ENCODE measurements at places on chromosomes 5 and 9.

DNA sequence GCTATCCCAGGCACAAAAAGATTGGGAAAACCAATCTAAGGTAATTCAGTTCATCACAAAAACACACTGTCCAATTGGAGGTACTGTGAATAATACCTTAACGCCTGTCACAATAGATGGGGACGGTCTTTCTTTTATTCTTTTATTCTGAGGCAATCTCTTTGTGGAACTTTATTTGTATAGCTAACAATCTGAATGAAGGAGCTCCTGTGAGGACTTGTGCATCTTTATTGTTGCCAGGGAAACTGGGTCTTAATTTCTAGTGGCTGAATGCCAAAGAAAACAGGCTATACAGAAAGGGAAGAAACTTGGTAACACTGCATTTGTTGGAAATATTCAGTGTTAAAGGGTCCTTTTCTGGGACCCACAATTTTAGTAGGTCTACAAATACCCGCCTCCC, 546.9 kb upstream of the C9orf72 start:
- DNase-seq: no peak

- no peak for DNase-seq
Observed at GRCh38 chr9:131915181-131915580, 164.5 kb downstream of the MED27 start.

DNA sequence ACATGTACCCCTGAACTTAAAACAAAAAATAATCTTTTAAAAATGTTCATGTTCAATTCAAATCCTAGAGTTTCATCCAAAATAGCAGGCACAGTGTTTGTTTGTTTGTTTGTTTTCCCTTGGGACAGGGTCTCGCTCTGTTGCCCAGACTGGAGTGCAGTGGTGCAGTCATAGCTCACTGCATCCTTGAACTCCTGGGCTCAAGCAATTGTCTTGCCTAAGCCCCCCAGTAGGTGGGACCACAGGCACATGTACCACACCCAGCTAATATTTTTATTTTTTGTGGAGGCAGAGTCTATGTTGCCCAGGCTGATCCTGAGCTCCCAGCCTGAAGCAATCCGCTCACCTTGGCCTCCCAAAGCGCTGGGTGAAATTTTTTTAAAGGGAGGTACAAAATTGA, 5.0 kb upstream of the POLR1E start:
- no peak for DNase-seq

GRCh38 chr9:10925896-10926295, 313.1 kb upstream of the PTPRD start:
- DNase-seq: no peak

- DNase-seq: no peak
Observed at GRCh38 chr5:139383275-139383992, at the start of gene SLC23A1. Gene SLC23A1 (minus strand): TSS chr5:139383297. CDS start chr5:139383253, 44 bp downstream.

- no peak for DNase-seq
Observed at GRCh38 chr9:120383611-120383998, 196.4 kb downstream of the CDK5RAP2 start.

- no peak for DNase-seq
Observed at GRCh38 chr5:6517510-6517909, 68.9 kb downstream of the UBE2QL1 start.

GRCh38 chr9:9552665-9553064, 1060.1 kb downstream of the PTPRD start:
- no peak for DNase-seq

DNA sequence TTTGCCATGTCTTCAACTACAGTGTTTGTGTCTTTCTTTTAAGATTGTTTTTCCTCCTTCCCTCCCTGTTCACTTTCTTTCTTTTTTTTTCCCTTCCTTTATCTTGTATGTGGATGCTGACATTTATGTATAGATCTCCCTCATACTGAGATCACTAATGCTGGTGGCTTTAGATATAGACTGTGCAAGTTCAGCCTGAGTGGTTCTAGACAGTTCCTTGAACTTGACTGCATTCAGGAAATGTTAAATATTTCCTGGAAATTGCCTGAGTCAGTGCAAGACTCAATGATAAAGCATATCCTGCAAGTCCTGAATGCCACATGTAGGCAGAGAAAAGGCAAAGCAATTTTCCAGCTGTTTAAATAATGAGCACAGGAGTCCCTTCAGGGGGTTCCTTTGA, 182.5 kb upstream of the NR3C1 start:
- DNase-seq: no peak

GRCh38 chr9:79176014-79176697, 395.6 kb upstream of the TLE4 start:
- DNase-seq: no peak

- DNase-seq: no peak
Observed at GRCh38 chr5:39526914-39527477, 102.2 kb upstream of the DAB2 start.

DNA sequence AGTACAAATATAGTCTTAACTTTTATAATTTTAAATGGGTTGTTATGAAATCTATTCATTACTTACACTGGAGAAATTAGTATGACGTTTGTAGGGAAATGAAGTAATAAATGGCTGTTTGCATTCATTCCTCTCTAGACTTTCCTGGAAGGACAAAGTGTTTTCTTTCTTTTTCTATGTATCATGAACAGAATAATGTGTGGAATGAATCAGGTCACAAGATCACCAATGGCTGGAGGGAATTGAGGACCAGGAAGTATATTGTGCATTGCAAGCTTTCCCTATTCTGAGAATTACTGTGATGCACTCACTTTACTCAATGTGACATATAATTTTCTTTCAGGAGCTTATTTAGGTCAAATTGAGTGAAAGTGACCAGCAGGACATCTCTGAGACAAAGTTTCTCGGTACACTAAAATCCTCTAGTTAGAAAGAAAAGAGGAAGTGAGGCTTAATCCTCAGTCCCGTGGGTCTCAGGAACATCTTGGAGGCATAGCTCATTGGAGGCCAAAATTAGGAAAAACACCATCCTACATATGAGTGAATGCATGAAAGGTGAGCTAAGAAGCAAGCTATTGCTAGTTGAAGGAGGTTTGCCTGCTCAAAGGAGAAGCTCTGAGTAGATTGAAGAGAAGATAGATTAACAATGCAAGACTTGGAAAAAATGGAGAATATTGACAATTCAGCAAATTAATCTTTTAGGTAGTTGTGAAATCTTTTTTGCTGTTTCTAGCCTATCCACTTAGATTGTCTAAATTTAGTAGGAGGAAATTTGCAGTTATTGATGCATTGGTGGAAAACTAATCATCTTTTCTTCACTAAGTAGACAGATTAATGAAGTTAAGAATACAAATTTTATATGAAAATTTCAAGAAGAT, 28.0 kb downstream of the ERAP2 start:
- DNase-seq: no peak
